Activated CD8-positive, alpha-beta memory T cell treated with anti-CD3 and anti-CD28 coated beads for 1 hour (primary cell): ENCODE measurements at places on chromosomes 7 and 10.

GRCh38 chr7:665736-666453, 60.6 kb upstream of the DNAAF5 start:
- DNase-seq, result no peak

- no peak for DNase-seq
Observed at GRCh38 chr7:31729195-31729804, 42.3 kb downstream of the PPP1R17 start.

DNA sequence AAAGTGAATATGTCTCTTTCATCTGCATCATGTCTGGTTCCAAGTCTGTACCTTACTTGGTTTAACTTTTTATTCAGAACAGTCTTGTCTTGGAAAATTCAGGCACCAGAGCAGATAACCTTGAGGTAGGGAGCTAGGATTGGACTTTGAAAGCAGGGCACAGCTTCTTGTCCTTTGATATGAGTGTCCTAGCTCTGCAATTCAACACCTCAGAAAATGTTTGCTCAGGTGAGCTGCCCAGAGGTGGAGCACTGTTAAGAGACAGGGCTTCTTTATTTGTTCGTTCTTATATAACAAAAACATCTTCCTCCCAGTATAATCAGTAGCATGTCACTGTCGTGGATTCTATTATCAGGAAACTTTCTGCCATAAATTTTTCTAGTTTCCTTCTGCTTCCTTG, 118.3 kb downstream of the LRRC4 start:
- no peak for DNase-seq

- no peak for DNase-seq
Observed at GRCh38 chr10:8336629-8337331, 282.3 kb downstream of the GATA3 start.

- DNase-seq, result no peak
Observed at GRCh38 chr7:41640487-41640886, 62.4 kb downstream of the INHBA start.

GRCh38 chr7:140260352-140261104, 83.7 kb upstream of the KDM7A start:
- no peak for DNase-seq

DNA sequence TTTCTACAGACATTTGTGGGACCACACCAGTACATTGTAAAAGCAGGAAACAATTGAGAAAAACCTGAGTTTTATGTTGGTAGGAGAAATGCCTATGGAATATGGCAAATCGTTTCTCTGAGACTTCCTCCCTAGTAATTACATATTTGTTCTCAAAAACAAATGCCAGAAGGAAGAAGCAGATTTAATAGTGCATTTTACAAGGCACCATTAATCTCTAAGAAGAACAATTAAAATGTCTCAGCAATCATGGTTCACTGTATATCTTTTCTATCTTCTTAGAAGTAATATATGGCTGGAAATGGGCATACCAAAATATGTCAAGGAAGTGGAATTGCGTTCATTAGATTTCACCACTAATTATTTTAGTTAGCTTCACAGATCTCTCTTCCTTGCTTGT, 13.3 kb downstream of the CAV1 start:
- no peak for DNase-seq

DNA sequence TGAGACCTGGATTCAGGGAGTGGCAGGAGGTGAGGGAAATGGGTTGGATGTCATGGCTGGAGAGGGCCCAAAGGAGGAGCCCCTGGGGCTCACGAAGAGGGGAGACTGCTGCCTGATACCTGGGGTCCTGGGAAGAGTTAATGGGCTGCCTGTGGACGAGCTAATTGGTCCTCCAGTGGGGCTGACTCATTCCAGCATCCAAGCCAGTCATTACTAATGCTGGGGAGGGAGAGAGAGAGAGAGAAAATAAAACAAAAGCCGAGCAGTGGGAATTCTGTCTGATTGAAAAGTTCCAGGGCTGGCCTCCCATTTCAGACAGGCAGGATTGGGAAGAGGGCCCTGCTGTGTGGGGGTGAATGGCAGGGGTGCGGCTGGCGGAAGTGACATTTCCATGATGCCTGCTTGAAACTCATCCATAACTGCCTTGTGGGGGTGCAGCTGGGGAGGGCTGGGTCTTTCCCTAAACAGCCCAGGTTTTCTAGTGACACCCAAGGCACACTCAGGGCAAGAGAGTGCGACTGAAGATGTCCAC, 297.8 kb downstream of the RPS24 start:
- DNase-seq, result no peak

DNA sequence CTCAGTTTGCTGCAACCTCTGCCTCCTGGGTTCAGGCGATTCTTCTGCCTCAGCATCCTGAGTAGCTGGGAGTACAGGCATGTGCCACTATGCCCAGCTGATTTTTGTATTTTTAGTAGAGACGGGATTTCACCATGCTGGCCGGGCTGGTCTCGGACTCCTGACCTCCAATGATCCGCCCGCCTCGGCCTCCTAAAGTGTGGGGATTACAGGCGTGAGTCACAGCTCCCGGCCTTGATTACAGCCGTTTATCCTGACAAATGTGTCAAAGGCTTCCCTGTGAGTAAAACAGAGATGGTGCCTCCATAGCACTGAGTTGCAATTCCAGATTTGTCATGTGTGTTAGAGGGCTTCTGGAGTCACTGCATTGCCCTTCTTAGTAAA, 273.7 kb downstream of the CCDC3 start:
- DNase-seq, result no peak

DNA sequence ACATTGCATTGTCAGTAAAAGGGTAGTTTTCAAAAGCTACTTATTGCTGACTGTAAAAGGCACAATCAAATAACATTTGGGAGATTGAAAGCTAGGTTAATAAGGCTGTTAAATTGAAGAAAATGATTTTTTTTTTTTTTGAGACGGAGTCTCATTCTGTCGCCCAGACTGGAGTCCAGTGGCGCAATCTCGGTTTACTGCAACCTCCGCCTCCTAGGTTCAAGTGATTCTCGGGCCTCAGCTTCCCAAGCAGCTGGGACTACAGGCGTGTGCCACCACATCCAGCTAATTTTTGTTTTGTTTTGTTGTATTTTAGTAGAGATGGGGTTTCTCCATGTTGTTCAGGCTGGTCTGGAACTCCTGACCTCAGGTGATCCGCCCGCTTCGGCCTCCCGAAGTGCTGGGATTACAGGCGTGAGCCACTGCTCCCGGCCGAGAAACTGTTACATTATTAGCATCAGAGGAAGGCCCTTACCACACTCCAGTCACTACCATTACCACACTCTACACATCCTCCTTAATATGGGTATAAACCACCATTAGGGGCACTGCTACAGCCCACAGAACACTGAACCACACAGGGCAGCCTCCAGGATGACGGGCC, 1.0 kb downstream of the CYP51A1 start:
- DNase-seq, result no peak

GRCh38 chr10:93146336-93146735, 72.6 kb downstream of the CYP26A1 start:
- DNase-seq, result no peak

DNA sequence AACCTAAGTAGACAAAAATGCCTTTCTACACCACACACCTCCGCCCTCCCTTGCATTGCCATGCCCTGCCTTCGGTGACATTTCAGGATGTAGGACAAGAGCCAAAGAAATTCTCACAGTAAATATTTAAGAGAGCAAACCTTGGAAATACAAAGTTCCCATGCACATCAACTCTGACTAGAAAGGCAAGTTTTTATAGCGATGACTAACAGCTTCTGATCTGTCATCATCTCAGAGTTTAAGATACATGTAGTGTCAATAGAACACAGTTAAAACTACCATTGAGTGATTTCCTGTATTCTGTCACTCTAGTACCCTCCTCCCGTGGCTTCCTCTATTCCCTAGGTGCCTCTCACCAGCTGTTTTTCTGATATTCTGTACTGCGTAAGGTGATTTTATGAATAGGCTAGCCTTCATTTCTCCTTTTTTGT, 20.7 kb downstream of the SLC16A9 start:
- DNase-seq, result no peak
